ENCODE measurements at places on chromosomes 12 and 14.

- DNase-seq: no peak
Observed at GRCh38 chr12:17588968-17589367, 501.0 kb downstream of the RERGL start.

GRCh38 chr12:115504306-115505290, 772.9 kb downstream of the MED13L start:
- peak; percentile 2 for DNase-seq

DNA sequence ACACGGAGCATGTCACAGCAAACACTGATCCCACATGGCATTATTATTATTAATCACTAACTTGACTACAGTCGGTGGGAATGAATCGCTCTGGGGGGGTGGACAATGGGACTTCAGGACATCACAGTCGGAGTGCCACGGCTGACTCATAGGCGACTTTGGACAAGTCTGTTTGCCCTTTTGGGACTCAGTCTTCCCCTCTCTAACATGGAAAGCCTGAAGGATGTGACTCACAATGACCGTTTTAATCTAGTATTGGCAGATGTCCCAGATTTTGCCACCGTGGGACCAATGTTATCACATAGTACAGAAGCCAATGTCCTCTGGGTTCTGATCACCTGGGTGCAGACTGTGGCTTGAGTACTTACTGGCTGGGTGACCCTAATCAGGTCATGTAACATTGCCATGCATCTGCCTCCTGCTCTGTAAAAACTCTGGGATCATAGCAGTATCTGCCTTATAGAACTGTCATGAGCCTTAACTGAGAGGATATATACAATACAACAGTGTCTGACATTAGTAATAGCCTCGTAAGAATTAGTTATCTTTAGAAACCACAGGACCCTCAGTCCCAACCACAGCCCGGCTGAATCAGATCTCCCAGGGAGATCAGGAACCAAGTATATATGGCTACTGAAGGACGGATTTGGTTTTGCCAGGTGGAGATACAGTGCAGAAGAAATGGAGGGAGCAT, 362.6 kb downstream of the BCL11B start:
- DNase-seq: no peak

DNA sequence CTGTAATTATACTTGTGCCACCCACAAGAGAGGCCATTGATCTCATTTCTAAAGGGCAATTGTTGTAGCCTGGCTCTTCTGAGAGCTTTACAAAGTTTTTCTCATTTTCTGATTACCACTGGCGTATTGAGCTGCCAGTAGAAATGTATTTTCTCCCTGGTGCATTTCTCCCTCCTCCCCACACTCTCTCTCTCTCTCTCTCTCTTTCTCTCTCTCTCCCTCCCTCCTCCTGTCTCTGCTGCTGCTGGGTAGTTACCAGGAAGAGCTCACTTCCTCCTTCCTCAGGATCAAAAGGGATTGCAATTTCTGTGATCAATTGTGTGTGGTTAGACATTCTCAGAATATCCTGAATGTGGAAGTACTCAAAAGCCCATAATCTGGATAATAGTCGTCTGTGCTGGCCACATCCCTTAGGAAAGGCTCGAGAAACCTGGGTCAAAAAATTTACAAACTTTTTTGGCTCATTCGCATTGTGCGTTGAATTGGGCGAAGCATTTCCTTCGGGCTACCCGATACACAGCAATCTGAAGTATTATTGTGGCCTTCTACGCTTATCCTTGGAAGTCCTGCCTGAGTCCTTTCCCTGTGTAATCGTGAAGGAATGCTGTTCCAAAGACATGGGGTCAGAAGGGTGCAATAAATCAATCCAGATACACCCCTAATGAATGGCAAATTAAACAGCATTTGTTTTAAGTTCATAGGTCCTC, 254.8 kb downstream of the MSRB3 start:
- DNase-seq: no peak

DNA sequence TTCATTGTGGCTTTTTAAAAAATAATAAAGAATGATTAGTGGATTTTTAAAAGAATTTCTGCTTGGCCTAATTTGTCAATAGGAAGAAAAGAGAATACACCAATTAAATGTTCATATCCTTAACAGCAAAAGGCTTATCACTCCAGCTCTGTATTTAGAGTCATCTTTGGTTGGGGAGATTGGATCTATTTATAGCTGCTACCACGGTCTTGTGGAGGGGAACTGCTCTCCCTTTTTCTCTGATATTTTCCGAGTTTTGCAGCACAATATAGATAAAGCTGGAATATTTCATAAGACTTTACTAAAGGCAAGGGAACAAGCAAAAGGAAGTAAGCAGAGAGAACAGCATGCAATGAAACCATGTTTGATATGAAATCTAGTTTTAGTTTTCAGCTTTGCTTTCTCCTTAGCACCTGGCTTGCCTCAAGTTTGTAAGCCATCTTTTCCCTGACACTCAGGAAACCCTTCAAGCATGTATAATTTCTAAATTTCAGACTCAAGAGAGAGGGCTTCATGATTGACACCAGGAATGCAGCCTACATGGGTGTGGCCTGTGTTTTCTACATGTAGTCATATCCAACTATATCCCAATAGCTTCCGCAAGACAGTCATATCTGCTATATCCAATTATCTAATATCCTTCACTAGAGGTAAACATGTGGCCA, 35.2 kb downstream of the BRMS1L start:
- no peak for DNase-seq

DNA sequence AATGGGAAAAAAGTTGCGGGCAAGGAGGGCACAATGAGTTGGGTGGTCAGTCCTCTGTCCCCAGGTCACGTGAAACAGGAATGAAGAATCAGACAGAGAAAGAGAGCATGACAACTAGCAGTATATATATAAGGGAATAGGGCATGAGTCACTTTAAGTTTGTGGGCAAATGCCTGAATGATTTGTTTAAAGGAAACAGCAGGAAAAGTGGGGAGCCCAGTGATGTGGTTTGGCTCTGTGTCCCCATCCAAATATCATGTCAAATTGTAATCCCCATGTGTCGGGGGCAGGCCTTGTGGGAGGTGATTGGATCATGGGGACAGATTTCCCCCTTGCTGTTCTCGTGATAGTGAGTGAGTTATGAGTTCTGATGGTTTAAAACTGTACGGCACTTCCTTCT, 195.3 kb upstream of the IGF1 start:
- DNase-seq: peak; percentile 26

GRCh38 chr12:7605900-7606465, 59.7 kb downstream of the APOBEC1 start:
- DNase-seq: no peak

DNA sequence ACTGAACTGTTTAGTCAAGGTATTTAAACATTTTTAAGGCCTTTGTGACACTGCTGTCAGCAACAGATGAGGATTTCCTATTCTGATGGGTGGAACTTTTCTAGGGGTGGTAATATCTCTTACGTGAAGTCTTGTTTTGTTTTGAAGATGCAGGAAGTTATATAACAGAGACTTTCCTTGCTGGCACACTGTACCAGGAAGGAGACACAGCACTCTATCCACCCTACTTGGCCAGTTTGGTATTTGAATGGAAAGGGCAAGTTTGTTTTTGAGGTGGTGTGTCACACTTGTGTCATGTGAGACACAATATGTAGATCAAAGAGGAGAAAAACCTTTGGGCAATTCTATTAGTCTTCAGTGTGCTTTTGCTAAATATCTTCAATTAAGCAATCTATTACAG, 51.6 kb upstream of the SRP54 start:
- no peak for DNase-seq

DNA sequence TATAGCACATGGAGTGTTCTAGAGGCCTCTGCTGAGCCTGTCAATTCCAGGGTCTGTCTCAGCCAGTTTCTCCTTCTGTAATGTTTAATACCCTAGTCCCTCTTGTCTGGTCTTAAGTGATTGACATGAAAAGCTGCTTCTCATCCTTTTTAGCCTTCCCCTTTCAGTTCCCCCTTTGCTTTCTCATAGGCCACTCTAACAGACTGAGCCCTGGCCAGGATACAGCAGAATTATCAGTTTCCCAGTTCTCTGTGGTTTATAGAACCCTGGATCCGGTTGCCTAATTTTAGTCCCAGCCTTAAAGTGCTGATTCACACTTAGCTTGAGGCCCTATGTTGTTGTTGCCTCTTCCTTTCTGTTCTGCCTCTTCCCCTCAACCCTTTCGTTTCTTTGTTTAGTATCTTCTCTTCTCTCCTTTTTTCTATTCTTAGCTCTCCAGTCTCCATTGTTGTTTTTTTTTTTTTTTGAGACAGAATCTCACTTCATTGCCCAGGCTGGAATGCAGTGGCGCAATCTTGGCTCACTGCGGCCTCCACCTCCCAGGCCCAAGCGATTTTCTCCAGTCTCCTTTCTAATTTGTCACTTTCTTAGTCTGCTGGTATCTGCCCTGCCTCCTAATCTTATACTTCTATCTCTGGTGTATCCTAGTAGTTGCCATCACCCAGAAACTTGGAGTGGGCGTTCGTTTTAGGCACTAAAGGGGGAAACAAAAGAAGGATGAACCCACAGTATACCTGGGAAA, 2.9 kb upstream of the BIN2 start:
- DNase-seq: peak; percentile 87

GRCh38 chr14:65224799-65225198, 122.5 kb upstream of the MAX start:
- no peak for DNase-seq

DNA sequence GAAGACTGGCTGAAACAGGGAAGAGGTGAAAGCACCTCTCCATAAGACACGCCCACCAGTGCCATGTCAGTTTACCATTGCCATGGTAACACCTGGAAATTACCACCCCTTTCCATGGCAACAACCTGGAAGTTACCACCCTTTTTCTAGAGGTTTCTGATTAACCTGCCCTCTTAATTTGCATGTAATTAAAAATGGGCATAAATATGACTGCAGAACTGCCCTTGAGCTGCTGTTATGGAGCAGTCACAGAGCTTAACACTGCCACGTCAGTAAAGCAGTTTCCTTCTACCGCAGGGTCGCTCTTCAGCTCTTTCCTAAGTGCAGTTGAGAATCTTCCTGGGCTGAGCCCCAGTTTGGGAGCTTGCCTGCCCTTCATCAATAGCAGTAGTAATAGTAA, 55.2 kb downstream of the RASSF3 start:
- DNase-seq: peak; percentile 48

DNA sequence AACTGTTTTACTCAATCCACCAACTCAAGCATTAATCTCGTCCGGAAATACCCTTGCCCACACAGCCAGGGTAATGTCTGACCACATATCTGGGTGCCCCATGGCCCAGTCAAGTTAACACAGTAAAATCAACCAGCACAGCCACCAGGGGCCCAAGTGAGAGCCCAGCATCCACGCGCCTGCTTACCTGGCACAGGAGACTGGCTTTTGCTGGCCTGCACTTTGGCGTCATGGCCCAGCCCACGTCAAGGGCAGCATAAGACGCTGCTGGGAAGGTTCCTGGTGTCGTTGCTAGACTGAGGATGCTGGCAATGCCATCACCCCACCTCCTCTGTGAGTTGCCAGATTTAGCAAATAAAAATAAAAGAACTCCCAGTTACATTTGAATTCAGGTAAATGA, 53.6 kb upstream of the BCL11B start:
- no peak for DNase-seq

DNA sequence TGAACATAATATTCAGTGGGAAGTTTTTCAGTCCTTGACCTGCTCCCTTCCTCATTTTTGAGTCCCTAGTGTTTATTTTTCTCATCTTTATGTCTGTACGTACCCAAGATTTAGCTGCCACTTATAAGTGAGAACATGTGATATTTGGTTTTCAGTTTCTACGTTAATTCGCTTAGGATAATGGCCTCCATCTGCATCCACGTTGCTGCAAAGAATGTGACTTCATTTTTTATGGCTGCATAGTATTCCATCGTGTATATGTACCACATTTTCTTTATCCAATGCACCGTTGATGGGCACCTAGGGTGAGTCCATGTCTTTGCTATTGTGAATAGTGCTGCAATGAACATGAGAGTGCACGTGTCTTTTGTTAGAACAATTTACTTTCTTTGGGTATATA, 30.3 kb downstream of the MIA2 start:
- no peak for DNase-seq

- DNase-seq: no peak
Observed at GRCh38 chr12:107340898-107341297, 247.5 kb upstream of the CRY1 start.

DNA sequence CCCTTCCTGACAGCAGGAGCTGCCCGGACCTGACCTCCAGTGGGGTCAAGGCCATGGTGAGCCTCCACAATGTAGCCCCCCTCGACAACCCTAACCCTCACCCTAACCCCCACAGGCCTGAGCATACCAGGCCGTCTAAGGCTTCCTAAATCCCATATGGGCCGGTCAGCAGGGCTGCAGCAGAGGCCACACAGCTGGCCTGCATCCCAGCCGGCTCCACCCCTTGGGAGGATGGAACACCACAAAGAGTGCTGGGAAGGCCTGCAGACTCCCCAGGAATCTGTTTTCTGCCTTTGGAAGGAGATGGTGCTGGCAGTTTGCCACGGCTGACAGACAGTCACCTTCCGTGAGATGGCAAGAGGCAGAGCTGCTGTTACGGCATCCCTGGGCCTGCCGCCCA, 2.8 kb downstream of the TMEM179 start:
- no peak for DNase-seq

DNA sequence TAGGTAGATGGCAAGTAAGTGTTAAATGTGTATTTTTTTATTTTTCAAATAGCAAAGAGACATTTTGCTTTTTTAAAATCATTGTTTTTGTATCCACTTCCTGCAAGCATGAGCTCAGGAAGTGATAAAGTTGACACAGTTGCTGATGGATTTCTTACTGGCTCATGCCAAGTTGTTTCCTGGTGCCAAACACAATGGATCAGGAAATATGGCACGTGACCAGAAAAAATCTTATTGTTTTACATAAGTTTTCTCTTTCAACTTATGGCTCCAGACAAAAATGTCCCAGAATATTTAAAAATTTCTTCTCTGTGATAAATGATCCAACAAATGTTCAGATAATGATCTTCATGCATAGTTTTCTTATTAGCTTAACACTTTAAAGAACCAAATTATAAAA, 1279.1 kb upstream of the FLRT2 start:
- DNase-seq: no peak

DNA sequence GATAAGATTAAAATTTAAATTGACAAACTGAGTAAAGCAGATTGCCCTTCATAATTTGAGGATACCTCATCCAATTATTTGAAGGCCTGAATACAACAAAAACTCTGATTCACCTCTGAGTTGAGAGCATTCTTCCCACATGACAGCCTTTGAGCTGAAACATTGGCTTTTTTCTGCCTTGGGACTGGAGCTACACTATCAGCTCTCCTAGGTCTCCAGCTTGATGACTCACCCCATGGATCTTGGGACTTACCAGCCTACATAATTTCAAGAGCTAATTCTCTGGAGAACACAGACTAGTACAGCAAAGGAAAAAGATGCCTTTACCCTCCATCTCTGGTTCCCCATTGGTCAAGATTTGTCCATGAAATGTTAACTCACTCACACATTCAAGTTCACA, 555.1 kb downstream of the FOXG1 start:
- DNase-seq: no peak

GRCh38 chr14:91270188-91270587, 25.7 kb upstream of the GPR68 start:
- no peak for DNase-seq

All from common myeloid progenitor, CD34-positive (primary cell).